ENCODE measurements at places on chromosomes 16 and 17.

- DNase-seq: no peak
Measured at GRCh38 chr16:629185-629832, 1.5 kb upstream of the WFIKKN1 start.

DNA sequence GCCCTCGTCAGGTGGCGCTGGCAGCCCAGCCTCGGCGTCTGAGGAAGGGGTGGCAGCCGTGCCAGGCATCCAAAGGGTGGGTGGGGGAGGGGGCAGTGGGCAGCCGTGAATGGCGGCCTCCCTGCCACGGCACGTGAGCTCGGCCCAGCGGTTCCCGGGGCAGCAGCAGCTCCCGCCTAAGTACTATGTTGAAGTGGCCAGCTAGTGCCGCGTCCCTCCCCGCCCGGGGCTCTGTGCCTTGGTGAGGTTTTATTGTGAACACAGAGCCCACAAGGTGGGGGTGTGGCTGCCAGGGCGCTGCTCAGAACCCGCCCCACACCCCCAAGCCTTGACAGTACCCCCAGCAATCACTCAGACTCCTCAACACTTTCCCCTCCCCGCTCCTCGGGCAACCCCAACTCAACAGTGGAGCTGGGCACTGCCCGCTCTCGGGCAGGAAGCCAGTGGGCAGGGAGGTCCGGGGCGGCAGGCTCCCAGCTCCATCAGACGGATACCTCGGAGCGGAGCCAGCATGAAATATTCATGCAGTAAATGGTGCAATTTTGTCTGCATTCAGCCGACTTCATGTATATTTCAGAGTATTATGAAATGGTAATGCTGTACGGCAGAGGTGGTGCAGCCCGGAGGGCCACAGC lies 80.4 kb downstream of the ENGASE start:
- DNase-seq: no peak

GRCh38 chr16:13229039-13229438 lies 327.6 kb downstream of the SHISA9 start:
- DNase-seq: no peak

DNA sequence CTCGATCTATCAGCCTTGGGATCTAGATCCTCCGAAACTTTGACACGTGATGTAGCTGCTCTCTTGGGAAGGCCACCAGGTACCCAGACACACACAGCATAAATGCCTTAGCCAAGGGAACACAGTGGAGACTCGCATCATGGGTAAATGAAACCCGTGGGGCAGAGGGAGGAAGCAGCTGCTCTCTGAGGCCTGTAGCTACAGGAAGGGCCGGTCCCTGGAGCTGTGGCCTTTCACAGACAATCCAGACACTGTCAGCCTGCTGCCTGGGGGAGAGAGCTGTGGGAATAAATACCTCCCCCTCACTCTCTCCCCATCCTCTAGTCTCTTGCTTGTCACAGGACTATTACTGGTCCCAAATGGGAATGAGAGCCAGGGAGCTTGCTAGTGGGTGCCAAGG lies 351.2 kb downstream of the UTP18 start:
- DNase-seq: no peak

DNA sequence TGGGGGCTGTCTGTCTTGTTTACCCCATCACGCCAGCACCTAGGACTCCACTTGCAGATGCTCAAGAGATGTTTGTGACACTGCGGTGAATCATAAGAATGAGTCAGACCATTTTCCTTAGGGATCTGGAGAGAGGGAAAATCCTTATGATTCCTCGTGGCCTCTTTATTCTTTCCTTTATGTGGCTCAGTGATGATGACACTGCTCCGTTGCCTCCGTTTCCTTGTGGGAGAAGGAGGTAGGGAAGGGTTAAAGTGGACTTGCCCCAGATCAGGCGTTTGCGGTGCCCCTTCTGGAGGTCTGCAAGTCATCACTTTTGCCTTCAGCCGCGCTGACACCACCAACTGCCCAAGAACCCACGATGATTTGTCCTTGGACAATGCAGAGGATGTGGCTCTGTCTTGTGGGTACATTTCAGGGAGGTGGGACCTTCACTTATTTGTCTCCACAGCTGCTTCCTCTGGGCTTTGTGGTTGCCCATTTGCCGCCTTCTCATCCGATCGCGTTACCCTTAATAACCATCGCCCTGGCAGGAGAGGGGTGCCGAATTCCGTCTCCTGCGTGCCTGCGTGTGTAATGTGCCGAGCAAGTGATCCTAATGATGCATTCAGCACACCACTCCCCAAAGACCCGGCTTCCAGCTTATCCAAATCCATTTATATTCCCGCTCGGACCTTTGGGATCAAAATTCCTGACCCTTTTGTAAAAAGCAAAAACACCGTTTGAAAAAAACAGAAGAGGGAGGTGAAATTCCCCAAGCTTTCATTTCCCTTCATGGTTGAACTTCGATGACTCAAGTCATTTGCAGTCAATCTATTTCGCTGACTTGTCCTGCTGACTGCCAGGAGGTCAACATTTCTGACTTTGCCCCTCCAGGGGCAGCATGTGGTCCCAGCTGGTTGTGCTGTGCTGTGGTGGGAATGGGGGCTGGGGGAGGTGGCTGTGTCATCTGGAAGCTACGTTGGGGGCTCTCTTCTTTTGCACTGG lies 87.2 kb upstream of the IRX3 start:
- DNase-seq: no peak

DNA sequence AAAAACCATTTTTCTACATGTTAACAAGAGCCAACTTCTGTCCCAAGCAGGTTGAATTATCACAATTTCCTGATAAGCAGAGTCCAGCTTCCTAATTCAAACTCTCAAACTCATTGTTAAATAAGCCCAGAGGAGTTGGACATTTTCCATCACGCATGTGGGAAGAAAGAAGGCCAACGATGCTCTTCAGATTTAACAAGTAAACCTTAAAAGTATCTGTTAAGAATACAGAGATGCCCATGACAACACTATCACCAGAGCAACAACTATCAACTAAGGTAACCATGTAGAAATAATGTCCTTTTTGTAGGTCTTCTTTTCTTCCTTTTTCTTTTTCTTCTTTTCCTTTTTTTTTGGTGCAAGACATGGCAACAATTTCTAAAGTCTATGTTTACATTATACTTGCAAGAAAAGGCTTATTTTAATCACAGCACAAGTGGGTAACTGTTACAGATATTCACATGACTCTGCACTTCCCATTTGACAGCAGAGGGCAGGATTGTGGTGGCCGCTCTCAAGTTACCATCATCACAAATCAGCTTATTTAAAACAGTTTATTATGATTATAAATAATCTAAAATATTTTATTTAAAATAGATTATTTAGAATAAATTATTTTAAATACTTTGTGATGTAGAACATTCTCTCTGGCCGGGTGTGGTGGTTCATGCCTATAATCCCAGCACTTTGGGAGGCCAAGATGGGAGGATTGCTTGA lies 35.7 kb upstream of the DHRS7B start:
- no peak for DNase-seq

DNA sequence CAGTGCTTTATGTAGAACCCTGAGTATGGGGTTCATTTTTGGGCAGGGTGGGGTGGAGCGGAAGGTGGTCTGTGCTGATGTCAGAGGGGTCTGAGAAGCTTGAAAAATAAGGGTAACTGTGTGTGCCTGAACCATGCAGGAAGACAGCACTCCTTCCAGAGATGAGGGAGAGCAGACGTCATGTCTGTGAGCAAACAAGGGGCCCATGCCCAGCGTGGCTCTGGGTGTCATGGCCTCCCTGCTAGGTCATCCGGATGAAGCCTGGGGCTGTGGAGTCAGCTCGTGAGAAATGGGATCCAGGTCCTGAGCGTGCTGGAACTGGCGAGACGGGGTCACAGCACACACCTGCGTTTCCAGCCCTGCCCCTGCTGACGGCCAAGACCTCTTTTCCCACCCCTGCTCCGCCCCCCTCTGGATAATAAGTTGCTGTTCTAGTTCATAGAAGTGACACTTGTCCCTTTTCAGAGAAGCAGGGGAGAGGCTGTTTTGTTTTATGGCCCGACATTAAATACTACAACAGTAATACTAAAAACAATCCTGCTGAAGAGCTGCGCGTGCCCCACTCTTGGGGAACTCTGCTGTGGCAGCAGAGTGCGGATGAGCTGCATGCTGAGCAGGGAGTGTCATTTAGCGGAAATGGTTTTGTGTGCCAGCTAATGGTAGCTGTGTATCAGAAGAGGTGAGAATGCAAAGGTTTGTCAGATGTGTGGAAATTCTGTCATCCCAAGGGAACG lies 92.6 kb downstream of the RPTOR start:
- no peak for DNase-seq

- DNase-seq: no peak
Measured at GRCh38 chr17:59375857-59376256, 44.4 kb downstream of the YPEL2 start.

- peak; percentile 47 for DNase-seq
Measured at GRCh38 chr17:18257982-18258355, 569 bp downstream of the FLII start.

GRCh38 chr16:64656471-64656870 lies 465.4 kb downstream of the CDH11 start:
- DNase-seq: no peak

GRCh38 chr17:77054936-77055335 lies 85.8 kb upstream of the SEC14L1 start:
- no peak for DNase-seq

- DNase-seq: no peak
Measured at GRCh38 chr17:79591014-79591590, 19.7 kb downstream of the RBFOX3 start.

GRCh38 chr17:75943491-75943890 lies 2.6 kb upstream of the FBF1 start:
- no peak for DNase-seq

GRCh38 chr17:49496183-49496866 lies 1.2 kb downstream of the NGFR start:
- DNase-seq: peak; percentile 83

DNA sequence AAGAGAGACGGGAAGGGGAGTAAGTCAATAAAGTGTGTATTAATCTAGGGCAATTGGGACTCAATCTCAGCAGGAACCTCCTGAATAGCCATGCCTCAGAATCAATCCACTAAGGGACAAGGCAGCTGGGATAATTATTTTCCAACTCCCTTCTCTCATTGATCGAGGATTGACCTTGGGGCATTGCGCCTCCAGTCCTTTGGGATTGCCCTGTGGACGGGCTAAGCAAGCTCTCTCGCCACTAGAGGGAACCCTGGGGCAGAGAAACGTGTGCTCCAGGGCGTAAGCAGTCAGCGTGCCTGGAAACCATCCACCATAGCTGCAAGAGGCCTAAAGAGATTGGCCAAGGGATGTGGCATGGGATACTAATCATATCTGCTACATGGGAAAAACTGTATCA lies 53.9 kb upstream of the ERCC4 start:
- peak; percentile 14 for DNase-seq

DNA sequence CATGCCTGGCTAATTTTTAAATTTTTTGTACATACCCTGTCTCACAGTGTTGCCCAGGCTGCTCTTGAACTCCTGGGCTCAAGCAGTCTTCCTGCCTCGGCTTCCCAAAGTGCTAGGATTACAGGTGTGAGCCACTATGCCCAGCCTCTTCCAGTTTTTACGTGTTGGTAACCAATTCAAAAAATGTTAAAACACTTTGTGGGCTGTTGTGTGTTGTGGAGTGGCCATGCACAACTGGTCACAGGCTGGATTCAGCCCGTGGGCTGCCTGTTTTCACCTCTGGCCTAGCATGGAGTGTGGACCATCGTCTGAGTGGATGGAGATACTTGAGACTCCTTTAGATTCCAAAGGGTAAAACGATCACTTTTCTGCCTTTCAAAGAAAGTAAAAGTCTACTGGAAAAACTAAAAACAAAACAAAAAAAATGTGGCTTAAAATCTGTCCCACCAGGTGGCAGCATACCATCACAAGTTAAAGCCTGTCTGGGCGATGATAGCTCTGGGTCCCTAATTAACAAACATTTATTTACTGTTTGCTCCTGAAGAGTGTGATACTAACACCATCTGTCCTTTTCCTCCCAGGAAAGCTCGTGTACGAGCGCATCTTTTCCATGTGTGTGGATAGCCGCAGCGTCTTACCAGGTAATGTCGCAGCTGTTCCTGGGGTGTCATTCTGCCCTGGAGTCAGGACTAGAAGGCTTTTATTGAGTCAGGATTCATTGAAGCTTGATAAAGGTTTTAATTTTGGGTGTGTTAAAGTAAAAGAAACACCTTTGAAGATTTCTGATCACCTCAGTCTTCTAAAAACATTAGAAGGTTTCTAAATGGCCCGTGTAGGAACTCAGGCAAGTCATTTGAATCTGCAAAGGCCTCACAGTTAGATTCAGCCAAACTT lies 45.8 kb downstream of the VPS35L start:
- peak; percentile 48 for DNase-seq

DNA sequence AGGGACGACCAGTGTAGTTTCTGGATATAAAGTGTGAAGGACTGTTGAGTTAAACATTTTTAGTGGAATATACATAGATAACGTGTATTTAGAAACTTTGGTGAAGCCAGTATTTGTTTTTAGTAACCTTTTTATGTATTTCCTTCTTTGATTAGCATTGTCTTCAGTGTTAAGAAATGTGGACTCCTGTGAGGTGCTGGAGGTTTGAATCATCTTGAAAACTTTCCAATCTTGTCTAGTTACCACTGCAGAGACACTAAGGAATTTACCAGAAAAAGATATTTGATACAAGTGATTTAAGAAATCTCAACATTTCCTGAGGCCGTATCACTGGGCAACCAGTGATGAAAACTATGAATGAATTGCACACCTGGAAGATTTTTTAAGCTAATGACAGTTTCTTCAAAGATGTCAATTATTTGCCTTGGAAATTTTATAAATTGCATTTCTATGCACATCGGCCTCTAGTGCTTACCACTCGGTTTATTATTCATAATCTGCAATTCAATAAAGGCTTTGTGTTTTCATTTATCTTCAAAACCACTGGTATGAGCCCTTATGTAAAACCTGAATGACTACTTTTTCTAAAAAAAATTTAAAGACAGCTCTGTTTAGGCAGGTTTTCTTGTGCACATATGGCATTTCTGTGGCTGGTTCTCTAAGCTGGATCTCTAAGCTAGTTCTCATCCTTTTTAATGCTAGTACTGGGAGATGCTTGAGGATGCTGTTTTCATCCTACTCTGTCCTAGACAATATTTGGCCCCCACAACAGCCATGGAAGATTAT lies 31.4 kb upstream of the ADCY7 start:
- DNase-seq: no peak

GRCh38 chr16:49693445-49693844 lies 162.5 kb downstream of the ZNF423 start:
- DNase-seq: no peak

DNA sequence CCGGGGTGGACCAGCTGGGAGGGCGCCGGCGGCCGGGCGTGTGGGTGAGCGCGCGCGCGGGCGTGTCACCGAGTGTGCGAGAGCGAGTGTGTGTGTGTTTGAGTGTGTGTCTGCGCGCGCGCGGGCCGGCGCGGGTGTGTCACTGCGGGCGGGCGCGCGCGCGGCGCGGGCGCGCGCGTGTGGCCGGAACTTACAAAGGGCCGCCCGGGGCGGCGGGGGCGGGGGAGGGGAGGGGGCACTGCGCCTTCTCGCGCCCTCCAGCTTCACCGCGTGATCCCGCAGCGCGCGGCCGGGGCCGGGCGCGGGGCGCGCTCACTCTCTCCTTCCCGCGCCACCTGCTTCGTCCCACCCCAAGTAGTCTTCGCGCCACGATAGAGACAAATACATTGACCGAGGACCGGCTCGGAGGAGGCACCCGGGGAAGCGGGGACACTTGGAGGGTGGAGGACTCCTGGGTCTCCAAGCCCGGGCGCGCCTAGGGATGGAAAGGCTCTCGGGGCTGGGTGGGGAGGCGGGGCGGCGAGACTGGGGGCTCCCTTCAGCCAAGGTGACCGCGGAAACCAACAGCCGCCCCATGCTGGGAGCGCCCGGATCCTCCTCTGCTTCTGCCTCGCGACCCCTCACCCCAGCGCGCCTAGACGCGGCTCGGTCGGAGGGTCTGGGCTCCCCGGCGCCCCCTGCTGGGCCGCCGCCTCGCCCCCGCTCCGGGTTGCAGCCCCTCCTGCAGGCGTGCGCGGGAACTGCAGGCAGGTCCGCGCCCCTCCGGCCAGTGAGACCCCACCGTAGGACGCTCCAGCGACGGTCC lies at the start of gene SRCIN1:
Gene SRCIN1 (minus strand): TSS at position 112 of the 805 bp plus-strand sequence. CDS start 247 bp downstream, outside the sequence.
- DNase-seq: peak; percentile 66

Measured in CD4-positive, alpha-beta T cell treated with Interleukin-12 subunit alpha and Interleukin-12 subunit beta, for 1 hour (primary cell).